ENCODE measurements at places on chromosomes 6 and 20. TPM values are rescaled to one million over a fixed set of nuclear protein-coding genes. Genes with fewer than 3 reads are reported as not detected.

- H3K27me3 ChIP-seq: no peaks in the 10 kb centered on the region
- H3K4me3 ChIP-seq: no peak overlapping the region
- DNase-seq: no peak
Observed at GRCh38 chr6:90484903-90485302, 102.0 kb downstream of the MAP3K7 start.

DNA sequence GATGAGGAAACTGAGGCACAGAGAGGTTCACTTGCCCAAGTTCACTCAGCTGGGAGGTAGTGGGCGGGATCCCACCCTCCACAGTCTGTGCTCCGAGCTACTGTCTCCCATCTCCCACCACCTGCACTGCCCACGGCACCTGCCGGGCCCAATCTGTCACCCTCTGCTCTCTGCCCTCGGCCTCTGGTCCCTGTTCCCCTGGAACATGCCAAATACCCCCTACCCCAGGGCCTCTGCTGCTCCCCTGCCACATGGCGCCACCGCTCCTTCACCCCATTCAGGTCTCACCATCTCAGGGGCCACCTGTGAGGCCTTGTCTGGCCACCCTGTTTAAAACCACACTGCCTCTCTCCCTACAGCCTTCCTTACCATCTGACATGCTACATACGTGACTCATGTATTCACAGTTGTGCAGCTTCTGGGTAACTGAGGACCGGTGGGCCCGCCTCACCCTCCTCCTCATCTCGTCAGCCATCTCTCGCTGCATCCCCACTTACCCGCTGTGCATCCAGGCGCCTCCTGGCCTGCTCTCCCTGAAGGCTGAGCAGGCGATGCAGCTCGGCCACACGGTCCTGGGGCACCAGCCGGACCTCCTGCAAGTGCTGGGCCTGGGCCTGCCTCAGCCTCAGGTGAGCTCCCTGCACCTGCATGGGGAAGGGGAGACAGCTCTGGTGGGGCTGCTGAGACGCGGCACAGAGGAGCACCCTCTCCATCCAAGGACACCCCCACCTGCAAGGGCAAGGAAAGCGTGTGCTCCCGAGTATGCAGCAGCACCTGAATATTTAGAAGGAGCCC, 50.6 kb downstream of the GINS1 start:
- no peak overlapping the region for H3K27ac ChIP-seq
- H3K4me1 ChIP-seq: no peaks in the 10 kb centered on the region
- no peak overlapping the region for H3K4me3 ChIP-seq
- DNase-seq: no peak

- DNase-seq: no peak
- peak overlapping the region; percentile 38 for H3K4me3 ChIP-seq
- no peak overlapping the region for H3K27ac ChIP-seq
- no peaks in the 10 kb centered on the region for H3K36me3 ChIP-seq
Observed at GRCh38 chr6:152636021-152636608, 1.0 kb downstream of the SYNE1 start.

DNA sequence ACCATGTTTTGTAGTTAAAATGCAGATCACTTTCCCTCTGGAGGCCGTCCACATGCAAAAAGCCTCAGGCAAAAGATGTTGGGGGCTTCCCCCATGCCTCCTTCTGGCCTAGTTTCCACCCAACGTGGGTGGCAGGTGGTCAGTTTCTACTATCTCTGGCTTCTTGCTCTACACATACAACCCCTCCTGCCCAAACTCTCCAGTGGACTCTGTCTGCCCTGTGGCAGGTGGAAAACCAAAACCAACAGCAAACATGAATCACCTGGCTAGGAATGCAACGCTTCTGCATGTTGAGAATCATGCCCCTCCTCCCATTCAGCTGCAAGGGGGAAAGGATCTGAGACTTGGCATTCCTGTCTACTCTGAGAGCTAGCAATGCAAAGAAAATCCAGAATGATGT, 94.8 kb downstream of the MBOAT1 start:
- peak overlapping the region; percentile 38 for H3K27ac ChIP-seq
- H3K27me3 ChIP-seq: no peaks in the 10 kb centered on the region
- H3K4me1 ChIP-seq: peaks cover 18% of the 10 kb centered on the region
- no peak overlapping the region for H3K4me3 ChIP-seq
- H3K36me3 ChIP-seq: no peaks in the 10 kb centered on the region
- DNase-seq: peak; percentile 53

BMP2 gene
- 27.1 TPM for total RNA-seq

SLC26A8 gene
- total RNA-seq: 0.46 TPM

GRCh38 chr6:136502786-136503185, 47.4 kb downstream of the MAP7 start:
- DNase-seq: no peak
- H3K4me3 ChIP-seq: no peak overlapping the region
- H3K4me1 ChIP-seq: peaks cover 3% of the 10 kb centered on the region
- H3K27me3 ChIP-seq: no peaks in the 10 kb centered on the region

VTA1 gene
- 33.6 TPM for total RNA-seq

DNA sequence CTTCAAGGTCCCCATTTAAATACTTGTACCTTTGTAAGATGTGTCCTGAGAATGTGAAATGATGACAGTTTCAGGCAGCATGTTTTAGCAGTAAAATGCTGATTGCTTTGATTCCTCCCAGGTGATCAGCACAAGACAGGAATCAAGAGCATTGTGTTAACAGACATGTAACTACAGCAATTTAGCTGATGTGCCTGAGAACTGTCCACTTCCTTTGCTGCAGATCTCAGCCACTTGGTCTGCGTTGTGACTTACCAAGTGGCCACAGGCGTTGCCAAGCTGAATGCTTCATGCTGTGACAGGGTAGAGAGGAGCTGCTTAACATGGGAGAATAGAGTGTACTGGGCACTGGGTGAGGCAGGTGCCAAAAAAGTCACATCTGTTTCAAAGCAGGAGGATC, 767.0 kb upstream of the POU3F2 start:
- no peaks in the 10 kb centered on the region for H3K36me3 ChIP-seq
- no peaks in the 10 kb centered on the region for H3K4me1 ChIP-seq
- no peak for DNase-seq
- H3K4me3 ChIP-seq: no peak overlapping the region
- H3K27ac ChIP-seq: no peak overlapping the region

DNA sequence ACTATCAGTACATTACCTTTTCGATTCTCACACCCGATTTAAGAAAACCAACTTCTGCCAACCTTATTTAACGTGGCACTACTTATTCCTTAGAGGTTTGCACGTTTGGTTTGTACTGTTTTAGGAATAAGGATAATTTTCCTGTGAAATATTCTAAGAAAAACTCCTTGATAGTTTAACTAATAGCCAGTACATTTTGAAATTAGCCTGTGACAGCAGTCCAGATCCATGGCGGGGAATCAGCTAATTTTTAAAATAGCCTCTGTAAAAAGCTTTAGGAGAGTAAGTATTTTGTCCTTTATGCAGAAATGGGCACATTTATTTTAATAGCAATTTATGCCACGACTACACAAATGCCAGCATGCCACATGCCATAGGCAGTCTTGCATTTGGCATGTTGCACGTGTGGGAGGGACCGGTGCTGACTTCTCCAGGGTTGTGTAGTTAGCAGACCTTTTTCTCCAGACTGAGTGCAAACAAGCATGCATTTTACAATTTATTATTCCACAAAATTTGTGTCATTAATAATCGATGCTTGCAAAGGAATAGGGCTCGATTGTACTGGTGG, 6.2 kb downstream of the FOXC1 start:
- DNase-seq: no peak
- H3K4me1 ChIP-seq: peaks cover 11% of the 10 kb centered on the region
- H3K27me3 ChIP-seq: peaks cover 39% of the 10 kb centered on the region
- no peak overlapping the region for H3K27ac ChIP-seq

DNA sequence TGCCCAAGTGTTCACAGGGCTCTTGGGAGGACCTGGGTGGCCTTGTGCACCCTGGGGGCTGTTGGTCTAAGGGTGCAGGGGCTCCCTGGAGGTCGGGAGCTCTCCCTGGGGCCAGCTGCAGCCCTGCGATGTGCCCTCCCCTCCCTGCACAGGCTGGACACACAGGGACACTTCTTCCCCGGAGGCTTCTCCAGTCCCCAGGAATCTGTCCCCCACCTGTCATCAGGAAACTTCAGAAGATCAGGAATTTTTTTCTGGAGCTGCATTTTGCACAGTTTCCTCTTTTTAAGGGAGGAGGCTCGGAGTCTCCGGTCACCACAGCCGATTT, 66.9 kb upstream of the BHLHE23 start:
- no peak overlapping the region for H3K4me3 ChIP-seq
- no peaks in the 10 kb centered on the region for H3K4me1 ChIP-seq
- no peaks in the 10 kb centered on the region for H3K36me3 ChIP-seq
- H3K27me3 ChIP-seq: peaks cover 13% of the 10 kb centered on the region
- DNase-seq: no peak

GRCh38 chr6:139343052-139343750, 31.2 kb downstream of the CITED2 start:
- H3K4me3 ChIP-seq: no peak overlapping the region
- H3K4me1 ChIP-seq: no peaks in the 10 kb centered on the region
- no peak for DNase-seq

GRCh38 chr20:58448958-58449357, 59.9 kb downstream of the VAPB start:
- DNase-seq: no peak
- H3K27ac ChIP-seq: no peak overlapping the region
- H3K4me1 ChIP-seq: peaks cover 17% of the 10 kb centered on the region
- no peaks in the 10 kb centered on the region for H3K27me3 ChIP-seq

GRCh38 chr6:53189554-53189953, 40.9 kb upstream of the GCM1 start:
- DNase-seq: no peak
- no peak overlapping the region for H3K27ac ChIP-seq
- no peaks in the 10 kb centered on the region for H3K4me1 ChIP-seq
- H3K27me3 ChIP-seq: no peaks in the 10 kb centered on the region
- no peak overlapping the region for H3K4me3 ChIP-seq

- H3K4me1 ChIP-seq: no peaks in the 10 kb centered on the region
- no peak overlapping the region for H3K4me3 ChIP-seq
- no peaks in the 10 kb centered on the region for H3K36me3 ChIP-seq
- no peaks in the 10 kb centered on the region for H3K27me3 ChIP-seq
- DNase-seq: no peak
- H3K27ac ChIP-seq: no peak overlapping the region
Observed at GRCh38 chr6:125233202-125233601, 68.6 kb downstream of the HDDC2 start.

HLA-DPA1 gene
- 78.3 TPM for total RNA-seq

CAGE1 gene
- not detected for total RNA-seq

DNA sequence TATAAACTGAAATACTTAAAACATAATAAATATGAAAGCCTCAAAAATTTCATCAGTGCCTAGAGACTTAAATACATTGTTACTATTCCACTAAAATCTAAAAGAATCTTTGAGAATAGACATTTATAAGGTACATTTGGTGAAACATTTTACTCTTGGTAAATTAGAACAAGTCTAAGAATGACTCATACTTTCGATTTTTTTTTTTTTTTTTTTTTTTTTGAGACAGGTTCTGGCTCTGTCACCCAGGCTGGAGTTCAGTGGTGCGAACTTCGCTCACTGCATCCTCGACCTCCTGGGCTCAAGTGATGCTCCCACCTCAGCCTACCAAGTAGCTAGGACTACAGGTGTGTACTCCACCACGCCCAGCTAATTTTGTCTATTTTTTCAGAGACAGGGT, 6.4 kb downstream of the FUCA2 start:
- no peaks in the 10 kb centered on the region for H3K27me3 ChIP-seq
- H3K4me3 ChIP-seq: no peak overlapping the region
- no peaks in the 10 kb centered on the region for H3K4me1 ChIP-seq

SCAND1 gene
- total RNA-seq: 88.4 TPM

KIAA1755 gene
- 1.9 TPM for total RNA-seq

HMGCLL1 gene
- total RNA-seq: 1.2 TPM

DNA sequence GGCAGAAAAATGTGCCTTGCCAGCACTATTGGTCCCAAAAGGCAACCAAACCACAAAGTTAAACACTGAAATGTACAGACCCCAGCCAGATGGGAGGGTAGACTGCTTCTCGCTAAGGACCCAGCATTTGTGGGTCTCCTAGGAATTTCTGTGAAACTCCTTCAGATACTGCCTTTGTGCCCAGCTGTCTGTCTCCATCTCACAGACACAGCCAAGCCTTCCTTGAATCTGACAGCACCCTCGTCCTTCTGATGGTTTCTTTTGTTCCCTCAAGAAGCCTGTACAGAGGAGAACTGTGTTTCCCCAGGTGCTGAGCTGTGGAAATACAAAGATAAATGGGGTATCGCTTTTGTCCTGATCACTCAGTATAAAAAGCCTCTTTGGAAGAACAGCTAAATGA, 254.0 kb upstream of the TAB2 start:
- H3K4me3 ChIP-seq: no peak overlapping the region
- H3K27me3 ChIP-seq: no peaks in the 10 kb centered on the region
- H3K4me1 ChIP-seq: peaks cover 41% of the 10 kb centered on the region
- H3K36me3 ChIP-seq: no peaks in the 10 kb centered on the region
- H3K27ac ChIP-seq: no peak overlapping the region
- no peak for DNase-seq

- DNase-seq: no peak
- H3K27me3 ChIP-seq: no peaks in the 10 kb centered on the region
- H3K4me1 ChIP-seq: peaks cover 5% of the 10 kb centered on the region
- no peak overlapping the region for H3K27ac ChIP-seq
Observed at GRCh38 chr6:159421586-159421985, 252.4 kb downstream of the FNDC1 start.

GINM1 gene
- total RNA-seq: 77.3 TPM

DNA sequence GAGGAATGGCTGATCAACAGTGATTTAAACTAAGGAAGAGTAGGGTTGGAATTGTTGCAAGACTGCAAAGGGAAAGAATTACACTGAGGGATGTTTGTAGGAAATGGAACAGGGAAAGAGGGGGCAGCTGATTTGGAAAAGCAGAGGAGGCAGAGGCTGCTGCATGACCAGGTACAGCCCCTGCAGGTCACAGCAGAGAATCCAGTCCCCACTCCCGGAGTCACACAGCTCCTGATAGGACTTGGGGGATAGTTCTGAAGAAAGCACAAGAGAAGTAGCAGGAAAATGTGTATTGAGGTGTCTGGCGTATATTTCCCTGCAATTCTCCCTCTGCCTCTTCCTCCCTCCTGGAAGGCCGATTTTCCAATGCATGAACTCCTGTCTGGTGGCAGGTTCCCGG, 92.5 kb upstream of the PDE10A start:
- no peak overlapping the region for H3K4me3 ChIP-seq
- no peaks in the 10 kb centered on the region for H3K36me3 ChIP-seq
- no peaks in the 10 kb centered on the region for H3K27me3 ChIP-seq
- H3K4me1 ChIP-seq: no peaks in the 10 kb centered on the region
- no peak for DNase-seq

DNA sequence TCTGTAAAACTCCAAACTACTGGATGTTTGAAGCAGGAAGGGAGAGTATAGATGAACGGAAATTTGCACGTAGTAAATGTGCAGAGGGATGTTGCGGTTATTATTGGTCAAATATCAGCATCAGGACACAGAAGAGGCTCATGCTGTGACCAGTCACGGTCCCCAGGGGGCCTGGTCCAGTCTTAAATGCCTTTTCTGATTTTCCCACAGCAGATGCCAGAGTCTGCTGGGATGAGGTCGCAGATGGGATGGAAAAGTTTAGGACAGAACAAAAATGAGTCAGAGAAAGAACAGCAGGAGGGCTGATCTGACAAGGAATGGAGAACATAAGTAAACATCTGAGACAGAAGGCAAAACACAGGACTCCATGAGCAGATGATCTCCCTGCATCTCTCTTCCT, 11.7 kb upstream of the SIRPG start:
- no peaks in the 10 kb centered on the region for H3K36me3 ChIP-seq
- H3K27ac ChIP-seq: no peak overlapping the region
- H3K27me3 ChIP-seq: no peaks in the 10 kb centered on the region
- no peak for DNase-seq
- H3K4me3 ChIP-seq: no peak overlapping the region

- no peak for DNase-seq
- peak overlapping the region; percentile 90 for H3K27ac ChIP-seq
- no peaks in the 10 kb centered on the region for H3K27me3 ChIP-seq
- H3K4me3 ChIP-seq: peak overlapping the region; percentile 50
- H3K36me3 ChIP-seq: no peaks in the 10 kb centered on the region
Observed at GRCh38 chr6:8435845-8436168, 462 bp upstream of the SLC35B3 start.

Data from thyroid gland (tissue), 4 donors.